ENCODE measurements at places on chromosomes 1 and 21.

DNA sequence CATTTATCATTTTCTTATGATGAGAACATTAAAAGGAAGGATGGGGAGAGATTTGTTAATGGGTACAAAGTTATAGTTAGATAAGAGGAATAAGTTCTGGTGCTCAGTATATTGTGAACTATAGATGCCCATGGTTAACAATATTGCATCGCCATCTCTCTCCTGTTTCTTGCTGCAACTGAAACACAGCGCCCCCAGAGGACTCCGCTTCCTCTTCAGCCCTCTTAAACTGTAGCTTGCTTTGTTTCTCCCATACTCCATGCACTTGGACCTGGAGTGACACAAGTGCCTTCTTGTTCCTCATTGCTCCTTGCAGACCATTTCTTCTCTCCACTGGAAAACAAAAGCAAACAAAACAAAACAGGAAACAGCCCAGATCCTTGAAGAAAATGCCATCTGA, 70.1 kb upstream of the NTPCR start:
- DNase-seq: no peak

- DNase-seq: no peak
These were observed 148.1 kb downstream of the FGGY start for GRCh38 chr1:59445040-59445439.

- DNase-seq: no peak
These were observed 45.1 kb downstream of the PDPN start for GRCh38 chr1:13628711-13629110.

DNA sequence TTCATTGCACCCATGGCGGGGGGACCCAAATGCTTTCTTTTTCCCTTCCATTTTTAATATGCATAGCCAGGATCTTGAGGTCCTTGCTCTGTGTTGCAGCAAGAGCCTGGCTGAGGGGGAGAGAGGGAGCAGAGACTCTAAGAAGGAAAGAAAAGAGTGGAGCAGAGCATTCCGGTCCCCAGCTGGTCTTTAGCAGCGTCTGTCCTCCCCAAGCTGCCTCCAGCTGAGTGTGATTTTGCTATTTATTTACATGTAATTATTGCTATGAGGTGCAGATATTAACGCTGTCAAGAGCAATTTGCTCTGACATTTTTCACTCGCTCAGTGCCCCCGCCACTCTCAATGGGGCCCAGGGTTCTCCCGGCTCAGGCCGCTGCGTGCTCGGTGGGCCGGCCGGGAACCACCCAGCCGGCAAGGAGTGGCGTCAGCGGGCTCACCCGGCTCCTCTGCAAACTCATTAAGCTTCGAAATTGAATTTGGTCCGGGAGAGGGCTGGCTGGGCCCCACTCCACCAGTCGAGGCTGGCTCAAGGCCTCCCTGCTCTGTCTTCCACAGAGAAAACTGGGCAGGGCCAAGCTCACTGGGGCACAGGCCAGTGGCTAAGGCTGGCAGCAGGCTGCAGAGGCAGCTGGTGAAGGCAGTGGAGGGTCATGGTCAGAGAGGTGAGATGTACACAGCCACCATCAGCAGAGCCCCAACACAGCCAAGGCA, 93.2 kb downstream of the PAX7 start:
- DNase-seq: no peak

- no peak for DNase-seq
These were observed 262.3 kb upstream of the BRINP3 start for GRCh38 chr1:190739926-190740325.

DNA sequence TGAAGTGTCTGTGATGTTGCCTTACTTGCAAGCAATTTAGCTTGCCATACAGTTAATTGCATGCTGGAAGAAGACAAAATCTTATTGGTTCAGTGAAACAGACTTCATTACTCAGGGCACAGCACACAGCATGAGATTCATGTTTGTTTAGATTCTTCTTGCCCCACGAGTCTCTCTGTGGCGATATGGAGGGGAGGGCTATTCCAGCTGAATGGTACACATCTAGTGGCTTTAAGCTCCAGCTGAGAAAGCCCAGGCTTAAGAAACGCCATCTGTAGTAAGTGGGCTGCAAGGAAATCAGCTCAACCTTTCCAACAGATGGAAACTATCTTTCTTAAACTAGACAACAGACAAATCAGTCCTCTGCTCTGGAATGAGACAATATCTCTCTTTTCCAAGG, 1022.0 kb downstream of the NCAM2 start:
- no peak for DNase-seq

DNA sequence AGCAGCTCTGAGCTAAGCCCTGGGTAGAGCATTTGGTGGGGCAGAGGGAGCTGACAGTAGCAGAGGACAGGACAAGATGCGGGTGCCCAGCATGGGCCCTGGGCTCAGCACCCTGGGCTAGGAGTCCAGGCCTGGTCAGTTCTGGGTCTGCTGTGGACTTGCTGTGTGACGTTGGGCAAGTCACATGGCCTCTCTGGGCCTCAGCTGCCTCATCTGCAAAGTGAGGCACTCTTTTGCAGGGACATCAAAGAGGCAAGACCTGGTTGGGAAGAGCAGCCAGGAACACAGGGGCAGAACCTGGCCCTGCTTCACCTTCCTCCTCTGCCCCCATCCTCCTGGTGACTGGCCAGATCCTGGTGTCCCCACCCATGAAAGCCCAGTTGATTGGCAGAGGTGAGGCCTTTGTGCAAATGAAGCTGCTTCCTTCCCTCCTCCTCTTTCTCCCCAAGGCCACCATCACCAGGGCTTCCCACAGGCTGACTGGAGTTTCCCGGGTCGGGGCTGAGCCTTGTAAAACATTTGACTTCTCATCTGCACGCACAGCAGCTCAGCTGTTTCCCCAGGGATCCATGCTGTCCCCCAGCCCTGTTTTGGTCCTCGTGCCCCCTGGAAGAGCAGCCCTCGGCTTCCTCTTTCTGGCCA, 350.5 kb downstream of the MATN1 start:
- no peak for DNase-seq

DNA sequence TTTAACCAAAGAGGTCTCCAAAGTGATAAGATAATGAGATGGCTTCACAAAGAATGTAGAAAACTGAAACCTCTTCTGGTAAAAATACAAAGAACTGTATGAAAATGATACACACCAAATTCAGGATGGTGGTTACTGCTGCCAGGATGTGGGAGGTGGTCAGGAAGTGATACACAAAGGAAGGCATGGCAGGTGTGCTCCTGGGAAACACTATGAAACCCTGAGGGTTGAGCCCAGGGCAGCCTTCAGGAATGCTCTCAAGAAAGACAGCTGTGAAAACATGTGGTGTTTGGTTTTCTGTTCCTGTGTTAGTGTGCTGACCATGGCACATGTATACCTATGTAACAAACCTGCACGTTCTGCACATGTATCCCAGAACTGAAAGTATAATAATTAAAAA, 109.3 kb downstream of the NTNG1 start:
- no peak for DNase-seq

DNA sequence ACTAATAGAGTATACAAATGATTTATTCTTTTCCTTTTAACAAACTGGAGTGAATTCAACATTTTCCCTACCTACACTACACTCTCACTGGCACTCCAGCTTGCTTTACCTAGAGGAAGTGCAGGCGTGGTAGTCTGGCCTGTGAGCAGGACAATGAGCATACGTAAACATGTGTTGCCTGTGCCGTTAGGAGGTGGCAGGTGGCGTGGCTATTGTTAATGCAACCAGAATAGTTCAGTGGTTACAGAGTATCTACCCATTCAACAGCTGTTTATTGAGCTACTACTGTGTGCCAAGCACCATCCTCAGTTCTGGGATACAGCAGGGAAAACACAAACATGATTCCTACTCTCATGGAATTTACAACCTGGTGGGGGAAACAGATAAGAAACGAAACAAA, 299.7 kb upstream of the KAZN start:
- DNase-seq: no peak

DNA sequence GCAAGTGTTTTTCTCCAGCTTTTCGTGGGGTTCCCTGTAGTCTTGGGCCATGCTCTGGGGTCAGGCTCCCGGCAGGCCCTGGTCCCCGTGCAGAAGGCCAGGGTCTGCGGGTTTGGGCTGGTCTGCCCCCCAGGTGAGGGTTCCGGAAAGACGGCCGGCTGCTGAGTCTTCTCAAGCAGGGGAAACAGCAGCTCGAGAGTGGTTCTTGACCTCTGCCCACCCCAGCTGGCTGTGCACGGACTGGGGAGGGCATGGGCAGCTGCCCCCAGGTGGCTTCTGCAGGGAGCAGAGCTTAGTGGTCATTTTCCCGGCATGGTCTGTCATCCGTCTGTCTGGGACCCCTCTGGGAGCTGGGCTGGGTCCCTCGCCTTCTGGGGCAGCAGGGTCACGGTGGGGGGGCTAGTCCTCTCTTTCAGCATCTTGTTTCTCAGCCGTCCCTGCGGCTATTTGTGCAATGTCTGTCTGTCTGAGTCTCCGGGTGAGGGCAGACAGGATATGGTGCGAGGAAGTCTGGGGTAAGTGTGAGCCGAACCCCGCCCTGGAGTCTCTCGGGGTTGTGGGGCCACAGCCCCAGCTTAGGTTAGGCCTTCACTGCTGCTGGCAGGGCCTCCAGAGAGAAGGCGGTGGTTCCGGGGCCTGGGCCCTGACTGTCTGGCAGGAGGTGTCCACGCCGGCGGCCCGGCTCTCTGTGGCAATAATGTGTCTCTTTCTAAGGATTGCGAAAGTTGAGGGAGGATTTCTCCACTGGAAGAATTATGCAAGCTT, 6.1 kb downstream of the SKI start:
- DNase-seq: peak; percentile 58

- no peak for DNase-seq
These were observed 587 bp downstream of the NKAIN1 start for GRCh38 chr1:31238986-31239613.

GRCh38 chr1:7250176-7250575, 464.9 kb downstream of the CAMTA1 start:
- DNase-seq: no peak

DNA sequence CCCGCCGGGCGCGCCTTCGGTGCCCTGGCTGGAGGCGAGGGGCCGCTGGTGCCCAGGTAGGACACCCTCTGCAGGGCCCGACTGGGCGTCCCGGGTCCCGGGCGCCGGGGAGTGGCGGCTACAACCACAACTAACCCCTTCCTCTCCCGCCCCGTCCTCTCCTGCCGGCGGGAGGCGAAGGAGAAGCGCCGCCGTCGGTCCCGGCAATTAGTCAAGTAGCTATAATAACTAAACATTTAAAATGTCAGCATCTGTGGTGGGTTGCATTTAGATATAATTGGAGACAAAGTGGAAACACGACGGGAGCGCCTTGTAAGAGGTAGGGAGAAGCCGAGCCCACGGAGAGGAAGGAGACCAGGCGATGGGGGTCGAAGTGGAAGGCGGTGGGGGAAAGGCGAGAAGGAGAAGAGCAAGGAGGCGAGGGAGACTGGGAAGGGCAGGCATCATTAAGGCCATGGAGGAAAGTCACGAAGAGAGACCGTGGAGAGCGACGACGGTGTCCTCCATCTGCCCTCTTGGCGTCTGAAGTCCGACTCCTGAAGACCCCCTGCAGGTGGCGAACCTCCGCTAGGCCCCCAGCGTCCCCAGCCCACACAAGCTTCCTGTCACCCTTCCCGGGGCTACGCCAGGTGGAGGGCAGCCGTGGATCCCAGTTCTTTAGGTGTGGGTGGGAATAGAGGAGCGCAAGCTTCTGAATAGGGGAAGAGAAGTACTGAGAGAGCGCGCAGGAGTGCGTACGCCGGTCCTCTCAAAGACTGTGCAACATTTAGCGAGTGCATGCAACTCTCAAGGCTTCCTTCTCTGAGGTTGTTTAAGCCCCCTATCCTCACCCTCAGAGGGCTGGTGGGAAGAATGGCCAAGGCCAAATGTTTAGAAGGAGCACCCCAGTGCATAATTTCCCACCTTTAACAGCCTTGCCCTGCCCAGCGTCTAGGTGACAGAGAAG, 1.6 kb downstream of the CNIH3 start:
- no peak for DNase-seq

GRCh38 chr1:175394739-175395138, 202.2 kb upstream of the KIAA0040 start:
- no peak for DNase-seq

GRCh38 chr1:40143891-40144575, 17.2 kb upstream of the RLF start:
- DNase-seq: peak; percentile 17

DNA sequence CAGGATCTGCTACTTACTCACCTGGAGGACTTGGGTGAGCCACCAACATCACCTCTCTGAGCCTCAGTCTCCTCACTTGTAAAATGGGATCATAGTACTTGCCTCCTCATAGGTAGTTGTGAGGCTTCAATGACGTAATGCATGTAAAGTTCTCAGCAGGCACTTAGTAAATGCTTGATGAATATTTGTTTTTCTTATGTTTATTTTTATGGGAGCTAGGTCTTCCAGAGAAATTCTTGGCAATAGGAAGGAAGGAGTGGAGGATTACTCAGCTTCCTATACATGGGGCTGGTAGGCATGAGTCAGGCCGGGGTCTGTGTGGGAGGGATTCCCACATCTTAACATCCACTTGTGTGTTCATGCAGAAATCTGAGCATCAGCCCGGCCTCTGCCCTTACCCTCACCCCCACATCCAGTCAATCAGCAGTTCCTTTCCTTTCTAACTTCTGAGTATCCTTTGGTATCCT, 95.4 kb upstream of the USP24 start:
- no peak for DNase-seq

DNA sequence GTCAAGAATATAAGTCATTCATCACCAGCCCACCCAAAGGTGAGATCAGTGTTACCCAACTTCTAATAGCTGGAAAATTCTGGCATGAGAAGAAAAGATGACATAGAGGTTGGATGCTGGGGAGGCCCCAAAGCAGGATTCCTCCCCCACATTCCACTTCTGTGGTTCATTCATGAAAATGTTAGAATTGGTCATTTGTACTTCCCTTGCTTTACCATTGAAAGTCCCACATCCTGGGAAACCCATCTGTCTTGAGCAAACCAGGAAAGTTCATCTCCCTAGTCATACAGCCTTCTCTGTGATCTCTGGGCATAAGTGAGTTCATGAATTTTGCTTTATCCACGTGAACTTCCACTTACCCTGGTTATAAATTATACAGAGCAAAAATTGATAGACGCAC, 66.8 kb downstream of the SERINC2 start:
- no peak for DNase-seq

GRCh38 chr1:157097692-157098091, 1.9 kb downstream of the ETV3L start:
- no peak for DNase-seq

- DNase-seq: no peak
These were observed 193.5 kb downstream of the PAPPA2 start for GRCh38 chr1:176656257-176656995.

DNA sequence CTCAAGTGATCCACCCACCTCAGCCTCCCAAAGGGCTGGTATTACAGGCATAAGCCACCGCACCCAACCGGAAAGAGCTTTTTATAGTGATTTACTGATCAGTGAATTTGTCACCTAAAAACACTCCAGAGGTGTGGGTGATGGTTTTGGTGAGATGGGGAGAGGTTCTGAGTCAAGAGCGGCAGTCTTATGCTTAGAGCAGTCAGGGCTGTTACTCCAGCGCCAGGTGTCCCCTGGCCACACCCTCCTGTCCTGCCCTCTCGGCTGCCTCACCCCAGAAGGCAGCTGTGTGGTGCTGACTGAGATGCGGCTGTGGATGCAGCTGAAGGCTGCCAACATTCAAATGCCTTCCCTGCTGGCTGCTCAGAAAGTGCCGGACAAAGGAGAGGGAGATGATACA, 94.5 kb upstream of the LPGAT1 start:
- no peak for DNase-seq

- no peak for DNase-seq
These were observed 2.4 kb downstream of the TSPEAR start for GRCh38 chr21:44708866-44709425.

- DNase-seq: peak; percentile 35
These were observed 23.8 kb downstream of the KCNA2 start for GRCh38 chr1:110582378-110582777.

Measured in nucleus accumbens (tissue), 56 donors.